ENCODE measurements at places on chromosomes 1 and 21.

- no peaks in the 10 kb centered on the region for H3K4me1 ChIP-seq
- H3K27me3 ChIP-seq = peaks cover 14% of the 10 kb centered on the region
- H3K36me3 ChIP-seq = no peaks in the 10 kb centered on the region
- no peak overlapping the region for H3K4me3 ChIP-seq
- H3K27ac ChIP-seq = no peak overlapping the region
These were observed 21.7 kb upstream of the VASH2 start for GRCh38 chr1:212928323-212929291.

- peak overlapping the region; percentile 66 for H3K4me3 ChIP-seq
- no peaks in the 10 kb centered on the region for H3K27me3 ChIP-seq
- H3K4me1 ChIP-seq = peaks cover 30% of the 10 kb centered on the region
- peaks cover 15% of the 10 kb centered on the region for H3K36me3 ChIP-seq
These were observed 32.0 kb upstream of the ATP5PO start for GRCh38 chr21:33947451-33948095.

- no peak for DNase-seq
- no peaks in the 10 kb centered on the region for H3K4me1 ChIP-seq
- H3K27me3 ChIP-seq = peaks cover 66% of the 10 kb centered on the region
- H3K36me3 ChIP-seq = no peaks in the 10 kb centered on the region
These were observed 95.2 kb downstream of the CAMK2N1 start for GRCh38 chr1:20390589-20391331.

GRCh38 chr1:32336963-32337675, 1.1 kb upstream of the MARCKSL1 start:
- peaks cover 59% of the 10 kb centered on the region for H3K4me1 ChIP-seq
- peak; percentile 18 for DNase-seq

DNA sequence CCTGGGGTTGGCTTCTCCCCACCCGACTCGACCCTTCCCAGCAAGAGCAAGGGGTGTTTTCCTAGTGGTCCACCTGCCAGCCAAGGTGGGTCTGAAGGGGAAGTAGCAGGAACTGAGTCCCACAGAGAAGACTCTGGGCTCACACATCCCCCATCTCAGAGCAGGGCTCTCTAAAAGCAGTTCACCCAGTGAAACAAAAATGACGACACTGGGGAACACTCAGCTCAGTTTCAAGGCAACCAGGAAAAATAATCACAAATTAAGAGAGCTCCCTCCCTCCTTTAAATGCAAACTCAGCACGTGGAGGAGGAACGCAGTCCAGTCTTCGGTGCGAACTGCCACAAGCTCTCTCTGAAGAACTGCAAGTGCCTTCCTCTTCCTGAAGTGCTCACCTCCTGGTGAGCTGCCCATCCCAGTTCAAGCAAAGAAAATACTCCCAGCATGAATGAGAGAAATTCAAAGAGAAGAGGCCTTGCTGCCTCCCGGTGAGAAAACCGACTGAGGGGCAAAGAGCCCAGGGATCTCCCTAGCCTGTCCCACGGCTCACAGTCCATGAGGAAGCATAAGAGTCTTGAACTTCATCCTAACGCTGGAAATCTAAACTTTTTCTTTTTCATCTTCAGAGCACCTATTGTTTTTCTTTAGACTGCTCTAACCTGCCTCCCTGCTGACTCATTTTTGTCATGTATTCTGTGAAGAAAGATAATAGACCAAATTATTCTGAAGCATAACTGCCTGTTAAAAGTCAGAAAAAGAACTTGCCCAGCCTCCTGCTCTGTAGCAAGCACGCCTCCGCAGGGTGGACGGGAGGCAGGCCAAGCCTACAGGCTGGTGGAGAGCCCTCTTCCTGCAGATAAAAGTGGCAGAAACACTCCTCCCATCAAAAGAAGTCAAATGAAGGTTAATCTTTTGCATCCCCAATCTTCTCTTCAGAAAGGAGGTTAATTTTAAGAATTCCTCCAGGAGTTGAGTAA, 281.4 kb downstream of the HHIPL2 start:
- no peak overlapping the region for H3K27ac ChIP-seq
- H3K4me3 ChIP-seq = no peak overlapping the region
- H3K36me3 ChIP-seq = no peaks in the 10 kb centered on the region
- H3K27me3 ChIP-seq = peaks cover 13% of the 10 kb centered on the region
- no peaks in the 10 kb centered on the region for H3K4me1 ChIP-seq

DNA sequence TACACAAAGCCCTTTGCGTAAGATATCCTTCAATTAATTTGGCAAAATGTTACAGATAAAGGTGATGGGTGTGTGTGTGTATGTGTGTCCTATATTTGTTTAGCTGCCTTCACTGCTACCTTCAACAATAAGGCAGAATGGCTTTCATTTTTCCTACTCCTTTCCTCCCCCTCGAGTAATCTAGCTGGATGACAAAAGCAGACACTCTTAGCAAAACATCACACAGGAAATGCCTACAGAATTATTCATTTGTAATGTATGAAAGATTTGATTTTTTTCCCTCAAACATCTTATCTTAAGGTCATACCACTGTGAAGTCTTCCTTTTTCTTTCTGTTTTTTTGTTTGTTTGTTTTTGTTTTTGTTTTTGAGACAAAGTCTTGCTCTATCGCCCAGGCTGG, 10.6 kb downstream of the PTPN22 start:
- H3K4me1 ChIP-seq = peaks cover 7% of the 10 kb centered on the region
- no peak overlapping the region for H3K27ac ChIP-seq
- DNase-seq = no peak
- H3K4me3 ChIP-seq = no peak overlapping the region
- no peaks in the 10 kb centered on the region for H3K36me3 ChIP-seq
- H3K27me3 ChIP-seq = no peaks in the 10 kb centered on the region

DNA sequence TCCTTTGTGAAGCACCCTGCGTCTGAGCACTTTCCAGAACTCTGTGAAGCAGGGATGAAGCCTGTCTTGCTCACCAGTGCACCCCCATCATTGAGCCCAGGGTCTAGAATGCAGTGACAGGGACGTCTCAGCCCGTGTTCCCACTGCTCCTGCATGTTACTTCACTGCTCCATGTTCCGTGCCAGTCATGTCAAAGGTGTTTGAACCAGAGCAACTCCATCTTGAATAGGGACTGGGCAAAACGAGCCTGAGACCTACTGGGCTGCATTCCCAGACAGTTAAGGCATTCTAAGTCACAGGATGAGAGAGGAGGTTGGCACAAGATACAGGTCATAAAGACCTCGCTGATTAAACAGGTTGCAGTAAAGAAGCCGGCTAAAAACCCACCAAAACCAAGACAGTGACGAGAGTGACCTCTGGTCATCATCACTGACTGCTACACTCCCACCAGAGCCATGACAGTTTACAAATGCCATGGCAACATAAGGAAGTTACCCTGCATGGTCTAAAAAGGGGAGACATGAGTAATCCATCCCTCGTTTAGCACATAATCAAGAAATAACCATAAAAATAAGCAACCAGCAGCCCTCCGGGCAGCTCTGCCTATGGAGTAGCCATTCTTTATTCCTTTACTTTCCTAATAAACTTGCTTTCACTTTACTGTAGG, 63.2 kb downstream of the SDC3 start:
- no peak overlapping the region for H3K4me3 ChIP-seq
- no peak for DNase-seq
- H3K4me1 ChIP-seq = peaks cover 29% of the 10 kb centered on the region
- H3K27me3 ChIP-seq = peaks cover 29% of the 10 kb centered on the region
- H3K27ac ChIP-seq = no peak overlapping the region

DNA sequence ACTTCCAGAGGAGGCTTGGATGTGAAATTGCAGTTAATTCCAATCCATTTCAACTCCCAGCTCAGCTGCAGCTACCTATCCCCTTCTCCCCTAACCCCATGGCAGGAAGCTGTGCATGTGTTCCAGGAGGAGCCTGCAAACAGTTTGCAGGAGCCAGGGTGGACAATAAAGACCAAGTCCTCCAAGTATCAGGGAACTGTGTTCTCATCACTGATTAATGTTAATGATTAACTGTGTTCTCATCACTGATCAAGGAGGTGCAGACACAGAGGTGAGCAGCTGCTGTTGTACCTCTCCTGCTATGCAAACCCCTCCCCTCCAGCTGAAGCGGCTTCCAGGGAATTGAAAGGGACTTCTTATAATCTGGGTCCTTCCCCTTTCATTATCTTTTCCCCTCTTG, 19.2 kb downstream of the CLDN19 start:
- peak overlapping the region; percentile 29 for H3K27ac ChIP-seq
- H3K36me3 ChIP-seq = peaks cover 28% of the 10 kb centered on the region
- peaks cover 9% of the 10 kb centered on the region for H3K4me1 ChIP-seq
- DNase-seq = no peak
- no peak overlapping the region for H3K4me3 ChIP-seq

DNA sequence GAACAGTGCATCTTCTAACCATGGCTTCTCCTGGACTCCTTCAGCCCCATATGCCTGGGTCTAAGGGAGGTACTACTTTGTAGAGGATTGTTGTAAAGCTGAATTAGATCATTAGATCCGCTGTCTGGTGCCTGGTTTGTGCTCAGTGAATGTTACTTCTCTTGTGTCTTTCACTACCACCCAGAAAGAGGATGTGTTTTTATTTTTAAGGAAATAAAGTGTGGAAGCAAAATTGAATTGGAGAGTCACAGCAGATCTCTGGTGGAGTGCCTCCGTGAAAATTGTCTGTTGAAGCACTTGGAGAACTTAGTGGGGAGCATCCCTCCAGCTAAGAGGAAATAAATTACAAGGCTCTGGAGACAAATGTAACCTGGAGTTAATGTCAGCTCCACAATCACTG, 101.8 kb upstream of the ARTN start:
- peaks cover 8% of the 10 kb centered on the region for H3K36me3 ChIP-seq
- peak overlapping the region; percentile 62 for H3K27ac ChIP-seq
- H3K27me3 ChIP-seq = no peaks in the 10 kb centered on the region

DNA sequence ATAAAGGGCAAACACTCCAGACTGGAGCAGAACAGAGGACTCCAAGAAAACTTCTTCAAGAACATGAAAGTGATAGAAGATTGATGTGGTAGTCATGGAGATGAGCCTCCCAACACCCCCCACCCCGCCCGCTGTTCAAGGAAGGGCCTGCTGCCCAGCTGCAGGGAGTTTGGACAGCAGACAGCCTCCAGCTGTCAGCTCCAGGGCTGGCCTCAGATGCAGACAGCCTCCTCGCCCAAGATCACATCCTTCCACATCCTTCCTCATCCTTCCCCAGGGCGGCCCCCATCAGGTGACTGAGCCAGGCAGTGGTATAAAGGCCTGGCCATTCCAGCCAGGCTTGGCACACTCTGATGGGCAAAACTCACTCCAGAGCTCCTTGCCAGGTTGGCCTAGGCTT, 24.6 kb downstream of the HMGN2 start:
- no peak overlapping the region for H3K27ac ChIP-seq
- H3K27me3 ChIP-seq = peaks cover 29% of the 10 kb centered on the region
- H3K4me1 ChIP-seq = no peaks in the 10 kb centered on the region
- DNase-seq = no peak

DNA sequence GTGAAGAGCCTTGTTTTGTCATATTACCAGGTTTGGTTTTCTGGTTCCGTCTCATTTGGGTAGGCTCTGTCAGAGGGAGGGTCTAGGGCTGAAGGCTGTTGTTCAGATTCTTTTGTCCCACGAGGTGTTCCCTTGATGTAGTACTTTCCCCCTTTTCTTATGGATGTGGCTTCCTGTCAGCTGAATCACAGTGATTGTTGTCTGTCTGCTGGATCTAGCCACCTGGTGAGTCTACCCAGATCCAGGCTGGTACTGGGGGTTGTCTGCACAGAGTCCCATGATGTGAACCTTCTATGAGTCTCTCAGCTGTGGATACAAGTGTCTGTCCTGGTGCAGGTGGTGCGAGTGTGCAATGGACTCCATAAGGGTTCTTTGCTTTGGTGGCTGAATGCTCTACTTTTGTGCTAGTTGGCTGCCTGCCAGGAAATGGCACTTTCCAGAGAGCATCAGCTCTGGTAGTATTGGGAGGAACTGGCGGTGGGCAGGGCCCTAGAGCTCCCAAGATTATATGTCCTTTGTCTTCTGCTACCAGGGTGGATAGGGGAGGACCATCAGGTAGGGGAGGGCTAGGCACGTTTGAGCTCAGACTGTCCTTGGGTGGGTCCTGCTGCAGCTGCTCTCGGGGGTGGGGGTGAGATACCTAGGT, 246.0 kb downstream of the RYR2 start:
- no peak for DNase-seq
- no peaks in the 10 kb centered on the region for H3K36me3 ChIP-seq
- no peaks in the 10 kb centered on the region for H3K27me3 ChIP-seq
- H3K27ac ChIP-seq = no peak overlapping the region
- no peak overlapping the region for H3K4me3 ChIP-seq

GRCh38 chr1:160724465-160725242, 13.0 kb upstream of the CD48 start:
- no peak overlapping the region for H3K27ac ChIP-seq
- no peak for DNase-seq
- H3K4me1 ChIP-seq = no peaks in the 10 kb centered on the region
- H3K4me3 ChIP-seq = no peak overlapping the region
- H3K27me3 ChIP-seq = peaks cover 22% of the 10 kb centered on the region

- no peak for DNase-seq
- no peak overlapping the region for H3K4me3 ChIP-seq
- H3K36me3 ChIP-seq = no peaks in the 10 kb centered on the region
- H3K27me3 ChIP-seq = peaks cover 26% of the 10 kb centered on the region
- no peaks in the 10 kb centered on the region for H3K4me1 ChIP-seq
These were observed 14.7 kb downstream of the BEND5 start for GRCh38 chr1:48761986-48762385.

GRCh38 chr1:62271948-62272728, 47.1 kb downstream of the KANK4 start:
- no peak overlapping the region for H3K4me3 ChIP-seq
- H3K27me3 ChIP-seq = peaks cover 84% of the 10 kb centered on the region
- H3K27ac ChIP-seq = no peak overlapping the region
- DNase-seq = no peak
- no peaks in the 10 kb centered on the region for H3K4me1 ChIP-seq

Data from Calu3 (cell line).